ENCODE measurements at places on chromosomes 6 and 20. TPM values are rescaled to one million over a fixed set of nuclear protein-coding genes. Genes with fewer than 3 reads are reported as not detected.

The GCNT2 gene
- total RNA-seq = 57.8 TPM

The C6orf52 gene
- total RNA-seq = 0.25 TPM

The POU5F1 gene
- not detected for total RNA-seq

The NPEPL1 gene
- 17.6 TPM for total RNA-seq

The BPIFB4 gene
- not detected for total RNA-seq

The TAAR2 gene
- total RNA-seq = not detected

The LTB gene
- total RNA-seq = 6.4 TPM

The EYS gene
- 0.13 TPM for total RNA-seq

The PEX6 gene
- 29.7 TPM for total RNA-seq

The GSTA3 gene
- total RNA-seq = not detected

The B3GAT2 gene
- not detected for total RNA-seq

The PSORS1C2 gene
- total RNA-seq = not detected

The GABRR2 gene
- 0.13 TPM for total RNA-seq

The CDH26 gene
- total RNA-seq = 1.1 TPM

The CHD6 gene
- 25.4 TPM for total RNA-seq

The TMC2 gene
- not detected for total RNA-seq

The CDSN gene
- under 0.01 TPM for total RNA-seq

The APOM gene
- 0.39 TPM for total RNA-seq

The ZBP1 gene
- total RNA-seq = not detected

The DCDC2 gene
- not detected for total RNA-seq

The BMP7 gene
- not detected for total RNA-seq
